Stimulated activated CD8-positive, alpha-beta memory T cell treated with anti-CD3 and anti-CD28 coated beads, Interleukin-15, amount 100 ng/mL, for 48 hours (primary cell): ENCODE measurements at places on chromosomes 7 and 10.
A peak's percentile ranks its signal among the peaks of the same experiment; 100 is the strongest.

DNA sequence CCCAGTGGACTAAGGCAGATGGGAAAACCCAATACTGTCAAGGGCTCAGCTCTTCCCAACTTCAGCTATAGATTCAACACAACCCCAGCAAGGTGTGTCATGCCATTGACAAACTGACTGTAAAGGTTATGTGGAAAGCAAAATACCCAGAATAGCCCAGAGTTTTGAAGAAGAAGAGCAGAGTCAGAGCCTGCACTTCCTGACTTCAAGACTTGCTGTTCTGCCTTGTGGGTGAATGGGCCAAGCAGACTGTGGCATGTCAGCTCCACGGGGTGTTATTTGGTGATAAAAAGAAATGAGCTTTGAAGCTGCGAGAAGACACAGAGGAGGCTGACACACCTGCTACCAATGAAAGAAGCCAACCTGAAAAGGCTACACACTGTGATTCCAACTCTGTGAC is 89.7 kb downstream of the NKX6-2 start:
- no peak for DNase-seq

DNA sequence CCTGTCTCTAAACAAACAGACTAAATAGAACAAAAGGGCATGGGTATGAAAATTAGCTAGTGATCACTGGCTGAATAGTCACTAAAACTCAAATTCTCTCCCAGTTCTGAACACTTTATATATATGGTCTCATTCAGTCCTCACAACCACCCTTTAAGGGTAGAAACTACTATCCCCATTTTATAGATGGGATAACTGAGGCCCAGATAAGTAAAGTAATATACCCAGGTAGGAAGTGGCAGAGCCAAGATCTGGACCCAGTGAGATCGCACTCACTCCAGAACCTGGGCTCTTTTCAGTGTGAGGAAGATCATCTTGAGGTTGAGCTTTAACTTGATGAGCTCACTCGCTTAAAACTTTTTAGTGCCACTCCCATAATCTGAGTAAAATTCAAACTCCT is 4.5 kb downstream of the PSTK start:
- no peak for DNase-seq

DNA sequence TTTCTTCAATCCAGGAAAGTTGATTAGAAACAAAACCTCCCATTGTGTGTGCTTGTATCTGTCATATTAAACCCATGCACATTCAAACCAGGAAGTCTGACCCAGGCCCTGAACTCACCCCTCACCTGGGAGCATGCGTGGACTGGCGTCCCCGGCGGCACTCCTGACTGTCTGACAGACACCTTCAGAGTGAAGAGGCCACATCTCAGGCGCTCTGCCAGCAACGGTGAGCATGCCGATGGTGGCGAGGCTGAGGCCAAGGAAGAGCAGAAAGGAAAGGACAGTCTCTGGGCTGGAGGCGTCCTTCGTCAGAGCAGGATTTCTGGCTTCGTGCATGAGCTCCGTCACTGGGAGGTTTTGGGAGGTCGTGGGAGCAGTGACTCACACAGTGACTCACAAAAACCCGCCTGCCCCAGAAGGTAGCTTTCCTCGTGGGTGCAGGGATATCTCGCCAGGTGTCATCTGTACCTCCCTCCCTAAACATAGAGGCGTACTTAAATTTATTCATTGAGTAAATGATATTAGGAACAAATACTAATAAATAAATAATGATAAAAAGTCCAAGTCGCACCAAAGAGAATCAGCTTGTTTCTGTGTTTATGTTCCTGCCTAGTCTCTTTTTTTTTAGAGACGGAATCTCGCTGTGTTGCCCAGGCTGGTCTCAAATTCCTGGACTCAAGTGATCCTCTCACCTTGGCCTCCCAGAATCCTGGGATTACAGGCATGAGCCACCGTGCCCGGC is 13.5 kb downstream of the IQCE start:
- no peak for DNase-seq

GRCh38 chr10:132448248-132448731 is 51.3 kb downstream of the PWWP2B start:
- peak; percentile 59 for DNase-seq

DNA sequence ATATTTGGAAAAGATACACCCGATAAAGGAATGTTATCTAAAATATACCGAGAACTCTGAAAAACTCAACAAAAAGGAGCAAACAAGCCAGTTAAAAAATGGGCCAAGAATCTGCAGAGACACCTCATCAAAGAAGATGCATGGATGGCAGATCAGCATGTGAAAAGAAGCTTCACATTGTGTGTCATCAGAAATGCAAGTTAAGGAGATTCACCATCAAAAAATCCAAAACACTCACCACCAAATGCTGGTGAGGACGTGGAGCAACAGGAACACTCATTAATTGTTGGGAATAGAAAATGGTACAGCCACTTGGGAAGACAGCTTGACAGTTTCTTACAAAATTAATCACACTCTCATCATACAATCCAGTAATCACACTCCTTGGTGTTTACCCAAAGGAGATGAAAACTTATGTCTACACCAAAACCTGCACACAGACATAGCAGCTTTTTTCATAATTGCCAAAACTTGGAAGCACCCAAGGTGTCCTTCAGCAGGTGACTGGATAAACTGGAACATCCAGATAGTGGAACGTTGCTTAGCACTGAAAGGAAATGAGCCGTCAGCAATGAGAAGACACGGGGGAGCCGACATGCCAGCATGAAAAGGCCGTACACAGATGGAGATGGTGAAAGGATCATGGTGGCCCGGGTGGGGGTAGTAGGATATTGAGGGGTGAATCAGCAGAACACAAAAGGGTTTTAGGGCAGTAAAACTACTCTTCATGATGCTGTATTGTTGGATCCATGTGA is 27.9 kb upstream of the PWWP2B start:
- DNase-seq, result no peak
